ENCODE measurements at places on chromosomes 7 and 10.
A peak's percentile ranks its signal among the peaks of the same experiment; 100 is the strongest.

- DNase-seq: no peak
Measured at GRCh38 chr10:79140085-79140793, 71.5 kb downstream of the ZMIZ1 start.

GRCh38 chr10:131253931-131254858, 57.3 kb downstream of the TCERG1L start:
- no peak for DNase-seq

DNA sequence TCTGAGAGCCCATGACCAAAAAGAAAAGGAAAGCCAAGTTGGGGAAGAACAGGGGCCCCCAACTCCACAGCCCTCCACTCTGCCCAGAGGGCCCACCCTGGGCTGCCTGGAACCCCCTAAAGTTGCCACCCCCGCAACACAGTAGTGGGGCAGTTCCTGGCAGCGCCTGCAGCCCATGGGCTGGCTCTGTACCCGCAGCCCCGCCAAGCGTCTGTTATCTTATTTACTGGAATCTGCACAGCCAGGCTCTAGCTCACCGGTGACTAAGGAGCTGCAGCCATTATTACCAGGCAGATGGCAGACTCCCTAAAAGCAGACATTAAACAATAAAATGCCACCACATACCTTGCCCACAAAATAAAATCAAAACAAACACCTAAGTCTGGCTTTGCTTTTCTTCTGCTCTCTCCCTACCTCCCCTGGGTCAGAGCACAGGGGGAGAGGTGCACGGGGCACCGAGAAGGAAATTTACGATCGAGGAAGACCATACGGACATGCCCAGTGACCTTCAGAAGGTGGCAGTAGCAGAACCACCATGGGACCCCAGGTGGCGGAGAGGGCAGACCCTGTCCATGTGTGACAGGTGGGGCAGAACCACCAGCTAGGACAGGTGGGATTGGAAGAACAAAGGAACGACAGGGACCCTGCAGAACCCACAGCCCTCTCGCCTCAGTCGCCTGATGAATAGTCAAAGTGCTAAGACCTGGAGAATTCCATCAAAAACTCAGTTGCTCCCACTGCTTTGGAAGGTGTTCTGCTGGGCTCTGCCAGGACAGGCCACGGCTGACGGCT, 66.3 kb downstream of the PRKAG2 start:
- no peak for DNase-seq

GRCh38 chr10:111801841-111802240, 381.7 kb downstream of the GPAM start:
- no peak for DNase-seq

DNA sequence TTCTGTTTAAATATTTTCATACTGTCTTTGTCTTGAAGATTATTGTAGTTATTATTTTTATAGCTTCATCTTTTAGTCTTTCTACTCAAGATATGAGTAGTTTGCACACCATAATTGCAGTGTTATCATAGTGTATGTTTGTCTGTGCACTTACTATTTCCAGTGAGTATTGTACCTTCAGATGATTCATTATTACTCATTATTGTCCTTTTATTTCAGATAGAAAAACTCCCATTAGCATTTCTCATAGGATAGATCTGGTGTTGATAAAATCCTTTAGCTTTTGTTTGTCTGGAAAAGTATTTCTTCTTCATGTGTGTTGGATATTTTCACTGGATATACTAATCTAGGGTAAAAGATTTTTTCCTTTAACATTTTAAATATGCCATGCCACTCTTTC, 646.2 kb upstream of the GRM3 start:
- no peak for DNase-seq

DNA sequence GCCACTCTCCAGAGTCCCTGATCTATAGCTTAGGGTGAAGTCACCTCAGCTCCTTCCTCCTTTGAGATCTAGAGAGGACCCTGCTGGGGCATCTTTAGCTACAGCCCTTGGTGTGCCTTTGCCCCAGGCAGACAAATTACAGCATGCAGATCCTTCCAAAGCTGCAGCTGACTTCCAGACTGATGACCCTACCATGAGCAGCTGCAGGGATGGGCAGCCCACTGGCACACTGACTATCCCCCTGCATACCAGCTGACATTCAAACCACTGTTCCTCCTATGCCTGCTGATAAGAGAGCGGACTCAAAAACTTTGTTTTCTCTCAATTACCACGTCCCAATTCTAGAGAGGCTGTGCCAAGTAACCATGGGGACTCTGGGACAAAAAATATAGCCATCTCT, 70.6 kb downstream of the COL13A1 start:
- no peak for DNase-seq

GRCh38 chr7:32496052-32496813, 944 bp downstream of the AVL9 start:
- DNase-seq: no peak

- DNase-seq: no peak
Measured at GRCh38 chr10:104819731-104820130, 178.6 kb downstream of the SORCS3 start.

- DNase-seq: no peak
Measured at GRCh38 chr10:117778241-117778640, 235.7 kb downstream of the EMX2 start.

DNA sequence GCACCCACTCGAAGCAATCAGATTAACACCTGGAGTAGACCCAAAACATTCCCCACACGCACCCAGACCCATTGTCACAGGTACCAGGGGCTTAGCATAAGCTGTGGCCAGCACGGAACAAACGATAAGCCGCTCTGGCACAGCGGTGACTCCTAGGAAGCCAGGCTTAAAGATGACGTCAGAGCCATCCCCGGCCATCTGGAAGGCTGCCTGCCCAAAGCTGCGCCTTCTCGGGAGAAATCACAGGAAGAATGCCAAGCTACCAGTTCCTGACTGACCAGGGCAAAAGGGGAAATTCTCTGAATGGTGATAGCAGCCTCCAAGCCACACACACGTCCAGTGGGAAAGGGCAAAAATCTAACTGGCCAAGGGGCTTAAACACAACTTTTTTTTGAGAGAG, 13.0 kb upstream of the WIPI2 start:
- peak; percentile 58 for DNase-seq

DNA sequence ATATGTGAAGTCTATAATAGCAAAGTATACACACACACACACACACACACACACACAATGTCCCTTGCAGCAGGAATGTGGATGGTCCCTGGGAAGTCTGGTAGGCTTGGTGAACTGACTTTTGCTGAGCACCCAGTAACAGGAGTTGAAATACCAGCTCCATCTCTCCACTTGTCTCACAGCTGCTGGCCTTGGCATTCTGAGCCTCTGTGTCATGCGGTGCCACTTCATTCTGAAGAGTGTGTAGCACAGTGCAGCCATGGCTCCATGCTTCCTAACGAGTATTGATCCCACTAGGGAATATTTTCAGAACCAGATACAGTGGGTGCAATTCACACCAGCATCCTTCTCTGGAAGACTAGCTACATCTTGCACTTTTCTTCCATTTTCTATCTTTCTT, 192.4 kb downstream of the ADARB2 start:
- DNase-seq: no peak

- no peak for DNase-seq
Measured at GRCh38 chr10:7157091-7157490, 253.7 kb downstream of the SFMBT2 start.

DNA sequence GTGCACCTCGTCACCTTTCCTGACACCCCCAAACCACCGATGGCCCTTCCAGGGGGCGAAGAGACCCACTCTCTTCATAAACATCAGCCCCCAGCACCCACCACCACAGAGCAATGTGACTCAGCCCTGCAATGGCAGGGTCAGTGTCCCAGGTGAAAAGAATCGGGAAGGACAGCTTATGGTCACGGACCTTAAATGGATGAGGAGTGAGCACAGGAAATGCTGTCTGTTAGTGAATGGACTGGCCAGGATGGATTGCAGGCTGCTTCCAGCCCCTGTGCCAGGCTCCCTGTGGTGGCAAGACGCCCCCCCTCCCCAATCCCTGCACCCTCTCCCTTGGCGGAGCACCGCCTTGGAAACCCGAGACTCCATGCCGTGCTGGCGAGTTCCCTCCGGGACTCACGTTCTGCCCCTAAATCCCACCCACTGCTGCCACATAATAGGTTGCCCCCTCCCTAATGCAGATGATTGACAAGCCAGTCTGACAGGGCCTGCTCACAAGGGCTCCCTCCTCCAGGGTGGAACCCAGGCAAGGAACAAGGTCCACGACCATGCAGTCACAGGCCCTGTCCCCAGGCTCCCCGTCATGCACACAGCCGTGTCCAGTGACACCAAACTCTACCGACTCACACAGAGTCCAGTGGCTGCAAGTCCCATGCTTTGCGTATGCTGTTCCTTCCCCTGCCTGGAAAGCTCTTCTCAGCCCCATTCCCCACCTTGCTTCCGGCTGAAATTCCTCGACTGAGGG, 7.3 kb downstream of the ASB13 start:
- DNase-seq: no peak

DNA sequence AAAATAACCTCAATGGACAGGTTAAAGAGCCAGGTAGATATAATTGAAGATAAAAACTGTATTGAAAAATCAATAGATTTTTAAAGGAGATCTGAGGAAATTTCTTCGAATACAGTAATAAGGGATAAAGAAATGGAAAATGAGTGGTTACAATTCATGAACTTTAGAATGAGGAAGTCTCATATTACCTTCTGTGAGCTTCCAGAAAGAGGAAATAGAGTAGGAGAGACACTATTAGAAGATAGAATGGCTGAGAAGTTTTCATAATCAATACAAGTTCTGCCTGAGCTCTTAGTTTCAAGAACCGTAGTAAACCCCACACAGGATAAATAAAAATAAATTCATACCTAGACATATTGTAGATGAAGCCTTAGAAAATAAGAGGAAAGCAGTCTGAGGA, 11.5 kb downstream of the SDK1 start:
- DNase-seq: no peak

- DNase-seq: no peak
Measured at GRCh38 chr7:124041439-124041838, 8.6 kb upstream of the TMEM229A start.

DNA sequence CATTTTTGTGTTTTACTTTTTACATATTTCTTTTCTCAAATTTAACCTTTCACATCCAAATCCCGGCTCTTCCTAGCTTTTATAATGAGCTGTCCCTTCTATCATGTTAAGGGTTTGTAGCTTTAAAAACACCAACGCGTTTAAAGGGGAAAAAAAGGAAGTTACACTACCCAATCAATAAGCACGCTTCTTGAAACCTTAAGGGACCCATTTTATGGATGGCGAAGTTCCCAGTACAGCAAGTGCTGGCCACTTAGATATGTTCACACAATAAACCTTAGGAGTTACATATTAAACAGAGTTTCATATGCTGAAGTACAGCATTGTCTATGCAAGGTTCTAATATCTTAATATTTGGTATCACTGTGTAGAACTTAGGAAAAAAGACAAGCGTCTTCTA, 1.8 kb downstream of the GNG11 start:
- DNase-seq: no peak

- no peak for DNase-seq
Measured at GRCh38 chr7:23239698-23240097, 6.9 kb upstream of the GPNMB start.

DNA sequence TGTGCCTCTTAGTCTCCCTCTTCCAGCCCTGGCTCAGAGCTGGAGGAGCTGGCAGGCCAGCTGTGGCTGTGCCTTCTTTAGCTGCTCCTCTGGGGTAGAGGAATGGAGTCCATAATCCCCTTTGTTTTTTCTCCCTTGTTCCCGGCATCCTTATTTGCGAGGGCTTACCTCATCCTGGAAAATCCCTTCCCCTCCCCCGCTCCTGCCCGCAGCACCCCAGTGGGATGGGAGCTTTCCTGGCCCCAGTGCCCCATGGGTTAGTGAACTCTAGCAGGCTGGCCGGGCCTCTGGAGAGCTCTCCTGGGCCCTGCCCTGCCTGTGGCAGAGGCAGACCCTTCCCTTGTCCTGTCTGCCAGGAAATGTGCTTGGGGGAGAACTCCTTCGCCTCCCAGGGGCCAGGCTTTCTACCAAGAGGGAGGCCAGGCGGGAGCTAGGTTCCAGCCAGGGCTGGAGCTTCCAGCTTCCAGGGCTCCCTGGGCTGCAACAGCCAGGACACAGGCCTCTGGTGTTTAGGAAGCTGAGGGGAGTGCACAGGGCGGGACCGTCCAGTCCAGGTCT, 16.5 kb upstream of the TRIM8 start:
- DNase-seq: no peak

GRCh38 chr7:137928626-137929025, 73.3 kb downstream of the CREB3L2 start:
- DNase-seq: no peak

DNA sequence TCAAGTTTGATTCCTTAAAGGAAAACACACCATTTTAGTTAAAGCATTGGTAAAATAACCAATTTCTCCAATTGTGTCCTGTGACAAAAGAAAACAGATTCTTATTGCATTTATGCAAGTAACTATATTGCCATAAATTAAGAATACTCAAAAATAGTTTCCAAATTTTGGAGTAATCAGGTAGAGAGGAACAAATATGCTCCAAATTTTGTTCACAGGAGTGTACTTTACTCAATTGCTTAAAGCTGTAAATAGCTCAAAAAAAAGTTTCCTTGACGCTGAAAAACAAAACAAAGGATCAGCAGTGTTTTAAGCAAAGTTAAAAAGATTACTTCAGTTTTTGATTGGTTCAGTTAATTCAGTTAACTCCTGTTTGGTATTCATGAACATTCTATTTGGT, 52.2 kb upstream of the INHBA start:
- no peak for DNase-seq

DNA sequence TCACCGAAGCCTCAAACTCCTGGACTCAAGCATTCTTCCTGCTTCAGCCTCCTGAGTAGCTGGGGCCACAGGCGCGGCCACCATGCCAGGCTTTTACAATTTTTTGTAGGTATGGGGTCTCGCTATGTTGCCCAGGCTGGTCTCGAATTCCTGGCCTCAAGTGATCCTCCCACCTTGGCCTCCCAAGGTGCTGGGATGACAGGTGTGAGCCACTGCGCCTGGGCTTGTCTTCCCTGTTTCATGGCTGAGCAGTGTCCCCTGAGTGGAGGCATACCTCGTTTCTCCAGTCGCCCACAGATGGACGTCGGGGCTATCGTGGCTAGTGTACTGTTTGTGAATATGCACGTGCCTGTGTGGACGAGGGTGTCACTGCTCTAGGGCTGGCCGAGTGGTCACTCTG, 11.3 kb downstream of the INPP5A start:
- DNase-seq: no peak

DNA sequence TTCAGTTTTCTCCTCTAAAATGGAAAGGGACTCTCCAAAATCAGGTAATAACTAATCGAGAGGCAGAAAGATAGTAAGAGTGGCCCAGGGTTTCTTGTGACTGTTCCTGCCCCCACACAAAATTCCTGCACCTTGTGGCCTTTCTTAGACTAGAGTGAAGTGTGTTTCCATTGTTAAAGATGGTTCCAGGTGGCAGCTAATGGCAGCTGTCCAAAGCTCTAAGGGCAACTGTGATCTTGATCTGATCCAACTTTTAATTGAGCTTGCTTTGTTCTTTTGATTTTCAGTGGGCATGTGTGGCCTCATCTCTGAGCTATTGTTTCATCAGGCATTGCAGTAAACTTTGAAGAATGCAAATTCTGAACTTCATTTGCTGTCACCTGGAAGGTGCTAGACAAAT, 19.4 kb downstream of the ACSL5 start:
- DNase-seq: no peak

GRCh38 chr10:11517150-11517549, 94.3 kb downstream of the USP6NL start:
- no peak for DNase-seq

- no peak for DNase-seq
Measured at GRCh38 chr10:116198676-116199035, 74.3 kb downstream of the GFRA1 start.

Data from cerebellar nuclear complex (tissue), 1 donor.